ENCODE measurements at places on chromosomes 5 and 9.

DNA sequence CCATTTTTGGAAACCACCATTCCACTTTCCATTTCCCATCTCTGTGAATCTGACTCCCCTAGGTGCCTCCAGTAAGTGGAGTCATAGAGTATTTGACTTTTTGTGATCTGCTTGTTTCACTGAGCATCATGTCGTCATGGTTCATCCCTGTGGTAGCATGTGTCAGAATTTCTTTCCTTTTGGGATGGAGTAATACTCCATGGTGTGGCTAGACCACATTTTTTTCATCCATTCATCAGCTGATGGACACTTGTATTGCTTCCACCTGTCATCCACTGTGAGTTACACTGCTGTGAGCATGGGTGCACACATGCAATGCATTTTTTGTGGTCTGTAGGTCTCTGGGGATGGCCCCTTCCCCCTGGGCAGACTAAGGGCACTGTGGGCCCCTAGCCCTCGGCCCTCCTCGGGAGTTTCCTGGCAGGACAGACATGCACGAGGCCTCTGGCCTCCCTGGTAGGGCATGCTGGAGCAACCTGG, 115.9 kb downstream of the GADD45G start:
- DNase-seq: no peak

DNA sequence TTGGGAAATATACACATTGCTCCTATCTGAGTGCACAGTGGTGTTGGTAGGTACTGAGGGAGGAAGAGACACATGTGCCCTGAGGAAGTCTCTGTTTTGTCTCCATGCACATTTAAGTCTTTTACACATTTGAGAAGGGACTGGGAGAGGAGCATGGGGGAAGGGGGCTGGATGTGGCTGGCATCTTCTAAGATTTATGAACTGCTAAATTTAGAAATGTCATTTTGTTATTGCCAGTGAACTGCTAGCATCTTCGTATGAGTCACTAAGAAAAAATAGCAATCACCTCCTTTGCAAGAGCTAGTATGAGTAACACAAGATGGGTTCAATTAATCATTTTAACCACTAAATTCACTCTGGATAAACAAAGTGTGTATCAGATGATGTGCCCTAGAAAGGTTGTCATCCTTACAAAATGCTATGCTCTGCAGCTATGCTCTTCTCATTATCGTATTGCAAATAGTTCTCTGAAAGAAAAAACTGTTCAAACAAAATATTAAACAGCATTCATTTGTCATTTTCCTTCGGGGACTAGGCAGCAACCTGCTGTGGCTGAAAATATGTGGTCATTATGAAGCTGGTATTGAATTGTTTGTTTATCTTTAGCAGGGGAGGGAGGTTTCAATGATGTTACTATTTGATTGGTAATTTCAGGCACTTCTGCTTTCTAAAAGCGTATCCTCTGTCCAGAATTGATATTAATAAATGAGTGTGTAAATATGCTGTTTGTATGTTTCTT, 236.5 kb downstream of the DMRTA1 start:
- no peak for DNase-seq

GRCh38 chr9:100379862-100380261, 27.1 kb upstream of the TEX10 start:
- no peak for DNase-seq

GRCh38 chr9:131284856-131285255, 4.7 kb upstream of the PLPP7 start:
- no peak for DNase-seq
